ENCODE measurements at places on chromosomes 6 and 20. TPM values are rescaled to one million over a fixed set of nuclear protein-coding genes. Genes with fewer than 3 reads are reported as not detected.

DNA sequence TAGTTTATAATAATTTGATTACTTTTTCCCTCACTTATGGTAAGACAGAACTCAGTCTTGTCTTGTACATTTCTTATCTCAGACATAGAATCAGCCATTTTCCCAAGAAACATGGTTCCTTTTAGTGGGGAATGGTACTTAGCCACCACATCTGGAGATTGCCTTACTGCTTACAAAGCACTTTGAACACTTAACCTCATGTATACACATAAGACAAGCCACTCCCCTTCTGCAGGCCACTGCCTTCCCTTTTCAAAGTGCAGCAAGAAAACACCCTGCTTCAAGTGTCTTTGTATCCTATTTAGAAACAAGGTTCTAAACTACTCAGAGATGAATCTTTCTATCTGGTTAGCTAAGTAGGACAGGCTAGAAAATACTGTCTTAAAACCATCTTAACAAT, 159.2 kb downstream of the UBE3D start:
- no peak for DNase-seq

GRCh38 chr6:6884193-6884627, 223.6 kb upstream of the RREB1 start:
- no peak for DNase-seq

DNA sequence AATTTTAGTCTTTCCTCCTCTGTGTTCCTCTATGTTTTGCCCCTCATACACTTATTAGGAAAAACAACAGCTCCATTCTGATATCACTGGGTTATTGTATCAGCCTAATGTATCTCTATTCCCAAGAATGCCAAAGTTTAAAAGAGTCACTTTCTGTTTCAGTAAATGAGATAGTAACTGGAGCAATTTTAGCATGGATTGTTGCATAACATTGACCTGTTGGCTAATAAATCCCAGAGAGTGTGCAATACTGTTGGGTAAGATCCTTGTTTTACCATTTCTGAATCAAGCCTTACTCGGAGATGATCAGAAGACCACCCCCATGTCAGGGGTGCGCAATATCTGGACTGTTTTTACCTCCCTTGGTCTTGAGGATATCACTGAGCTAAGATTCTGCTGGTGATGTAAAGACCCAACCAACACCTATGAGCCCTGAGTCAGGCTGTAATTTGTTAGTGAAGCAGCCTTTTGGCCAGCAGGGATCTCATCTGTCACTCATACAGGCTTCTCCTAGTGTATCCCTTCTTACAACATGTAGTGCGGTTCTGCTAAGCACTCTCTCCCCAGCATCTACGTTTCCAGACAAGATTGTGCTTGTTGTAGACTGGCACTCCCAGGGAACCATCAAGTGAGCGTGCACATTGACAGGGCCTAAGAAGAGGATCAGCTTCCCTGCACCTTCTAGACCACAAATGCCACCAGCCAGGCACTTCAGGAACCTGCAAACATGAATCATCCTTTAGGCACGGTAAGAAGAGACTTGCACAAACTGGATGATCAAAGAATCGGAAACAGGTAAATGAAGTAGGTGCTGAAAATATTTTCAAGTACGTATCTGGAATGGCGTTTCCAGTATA, 11.5 kb upstream of the IPCEF1 start:
- no peak for DNase-seq

GRCh38 chr6:25959890-25960536, 2.6 kb upstream of the TRIM38 start:
- no peak for DNase-seq

- no peak for DNase-seq
Observed at GRCh38 chr6:113723182-113723581, 134.0 kb upstream of the MARCKS start.

DNA sequence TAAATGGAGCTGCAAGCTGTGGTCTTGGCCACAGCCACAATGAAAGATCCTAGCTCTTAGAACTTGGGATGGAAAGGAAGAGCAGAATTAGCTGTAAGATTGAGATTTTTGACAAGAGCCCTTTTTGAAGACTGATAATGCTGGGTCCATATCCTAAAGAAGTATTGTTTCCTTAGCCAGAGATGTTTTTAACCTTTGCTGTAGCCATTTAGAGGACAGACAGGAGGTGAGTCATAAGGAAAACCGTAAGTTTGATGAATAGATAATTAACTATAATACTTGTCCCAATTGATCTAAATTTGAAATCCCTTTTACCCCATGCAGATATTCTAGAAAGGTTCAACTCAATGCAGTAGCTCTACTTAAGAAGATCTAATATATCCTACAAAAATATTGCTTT, 213.7 kb downstream of the HTR1B start:
- no peak for DNase-seq

DNA sequence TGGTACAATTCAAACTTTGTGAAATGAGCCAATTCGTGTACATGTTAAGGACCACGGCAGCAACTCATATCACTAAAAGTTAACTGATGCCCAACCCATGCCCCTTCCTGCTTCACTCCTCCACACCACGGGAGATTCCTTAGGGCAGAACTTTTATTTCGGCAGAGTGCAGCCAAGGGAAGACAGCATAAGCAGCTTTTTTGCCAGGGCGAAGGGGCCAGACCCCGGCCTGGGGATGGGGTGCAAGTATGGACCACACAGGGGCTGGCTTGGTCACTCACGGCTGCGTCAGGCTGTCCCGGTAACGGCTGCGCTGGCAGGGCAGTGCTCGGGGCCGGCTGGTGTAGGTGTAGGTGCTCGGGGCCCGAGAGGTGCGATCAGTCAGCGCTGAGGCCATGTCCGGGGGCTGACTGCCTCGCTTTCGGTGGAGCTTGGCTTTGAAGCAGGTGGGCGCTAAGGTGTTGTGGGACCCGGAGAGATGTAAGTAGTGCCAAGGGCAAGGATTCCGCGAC, 792 bp downstream of the RSPH3 start:
- DNase-seq = no peak

- peak; percentile 66 for DNase-seq
Observed at GRCh38 chr20:45826381-45827019, 612 bp downstream of the TNNC2 start.

GRCh38 chr6:142300758-142301650, 803 bp upstream of the ADGRG6 start:
- DNase-seq = no peak

- no peak for DNase-seq
Observed at GRCh38 chr6:15395087-15395486, 149.2 kb downstream of the JARID2 start.

- DNase-seq = no peak
Observed at GRCh38 chr6:155955038-155955437, 499.4 kb upstream of the NOX3 start.

GRCh38 chr20:46006022-46006705, 2.5 kb upstream of the MMP9 start:
- no peak for DNase-seq

- DNase-seq = peak; percentile 80
Observed at GRCh38 chr20:49567421-49568277, at the start of gene PTGIS. Gene PTGIS (minus strand): TSS chr20:49568137. CDS start chr20:49568116, 21 bp downstream.

- no peak for DNase-seq
Observed at GRCh38 chr20:6665621-6666355, 101.7 kb upstream of the BMP2 start.

DNA sequence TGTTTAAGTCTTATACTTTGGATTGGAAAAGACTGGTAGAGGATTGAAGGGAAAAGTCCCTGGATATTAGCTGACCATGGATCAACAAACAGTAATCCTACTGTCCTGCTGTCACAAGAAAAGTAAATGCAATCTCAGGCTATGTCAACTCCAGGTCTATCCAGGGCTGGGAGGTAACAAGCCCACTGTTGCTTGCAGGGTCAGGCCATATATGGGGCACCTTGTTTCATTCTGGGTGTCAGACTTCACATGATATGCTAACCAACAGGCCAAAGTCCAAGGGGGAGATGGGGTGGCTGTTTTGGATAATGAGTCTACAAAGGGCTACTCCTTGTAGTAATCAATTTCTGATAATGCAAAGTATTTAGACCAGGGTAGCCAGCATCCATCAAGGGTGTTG, 30.7 kb downstream of the KCNK5 start:
- no peak for DNase-seq

DNA sequence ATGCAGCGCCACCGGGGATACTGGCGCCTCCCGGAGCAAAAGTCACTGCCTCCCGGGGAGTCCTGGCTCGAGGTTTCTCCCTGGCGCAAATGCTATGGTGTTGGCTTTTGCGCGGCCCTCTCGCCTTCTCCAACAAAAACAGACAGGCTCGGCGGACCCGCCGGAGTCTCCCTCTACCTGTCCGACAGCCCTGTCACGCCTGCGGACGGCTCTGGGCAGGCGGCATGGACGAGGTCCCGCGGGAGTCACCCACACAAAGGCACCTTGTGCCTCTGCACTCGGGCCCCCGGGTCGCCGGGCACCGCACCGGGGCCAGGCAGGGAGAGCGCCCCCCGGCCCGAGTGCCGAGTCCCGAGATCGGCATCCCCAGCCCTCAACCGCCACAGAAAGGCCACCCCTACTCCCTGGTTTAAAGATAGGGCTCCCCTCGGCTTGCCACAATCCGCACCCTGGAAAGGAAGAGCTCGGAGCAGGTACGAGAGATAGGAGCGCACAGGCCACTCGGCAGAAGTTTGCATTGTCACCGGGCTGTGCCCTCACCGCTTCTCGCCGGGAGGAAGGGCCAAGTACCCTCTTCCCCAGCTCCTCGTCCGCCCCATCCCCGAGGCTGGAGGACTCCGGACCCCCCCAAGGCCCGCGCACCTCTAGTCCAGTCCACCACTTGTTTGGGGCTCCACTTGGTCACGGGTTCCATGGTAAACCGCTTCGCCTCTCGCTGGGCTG, 903 bp downstream of the CNKSR3 start:
- peak; percentile 64 for DNase-seq

DNA sequence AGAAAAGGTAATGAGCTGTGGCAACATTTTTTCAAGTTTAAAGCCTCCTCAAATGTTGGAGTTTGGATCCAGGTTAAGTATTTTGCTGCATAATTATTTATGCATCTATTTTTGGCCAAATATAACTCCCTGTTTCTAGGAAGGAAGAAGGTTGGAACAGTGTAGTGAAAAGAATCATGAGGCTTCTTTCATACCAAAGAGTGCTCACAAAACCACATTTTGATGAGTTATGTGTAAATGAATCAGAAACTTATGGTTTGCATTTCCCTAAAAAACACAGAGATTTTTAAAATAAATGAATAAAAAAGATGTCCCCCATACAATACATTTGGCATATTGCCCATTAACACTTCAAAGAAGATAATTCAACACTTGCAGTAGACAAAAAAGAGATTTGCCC, 246.9 kb upstream of the PRDM1 start:
- no peak for DNase-seq

GRCh38 chr6:139655783-139656705, 281.6 kb upstream of the CITED2 start:
- DNase-seq = no peak

- no peak for DNase-seq
Observed at GRCh38 chr20:51365670-51366069, 176.8 kb downstream of the NFATC2 start.

GRCh38 chr6:20574355-20574754, 40.1 kb downstream of the CDKAL1 start:
- DNase-seq = no peak

HLA-DQB2 gene
- total RNA-seq = 0.57 TPM

TFAP2D gene
- not detected for total RNA-seq

PROKR2 gene
- total RNA-seq = not detected

CLIC5 gene
- 0.58 TPM for total RNA-seq

PGC gene
- 0.94 TPM for total RNA-seq

COL10A1 gene
- total RNA-seq = 0.22 TPM

DEFB112 gene
- total RNA-seq = not detected

DACT2 gene
- total RNA-seq = not detected

UBE2J1 gene
- total RNA-seq = 38.0 TPM

PDE10A gene
- 46.3 TPM for total RNA-seq

All from ovary (tissue), 10 donors.